KBM-7 (cell line): ENCODE measurements at places on chromosomes 16 and 17.

DNA sequence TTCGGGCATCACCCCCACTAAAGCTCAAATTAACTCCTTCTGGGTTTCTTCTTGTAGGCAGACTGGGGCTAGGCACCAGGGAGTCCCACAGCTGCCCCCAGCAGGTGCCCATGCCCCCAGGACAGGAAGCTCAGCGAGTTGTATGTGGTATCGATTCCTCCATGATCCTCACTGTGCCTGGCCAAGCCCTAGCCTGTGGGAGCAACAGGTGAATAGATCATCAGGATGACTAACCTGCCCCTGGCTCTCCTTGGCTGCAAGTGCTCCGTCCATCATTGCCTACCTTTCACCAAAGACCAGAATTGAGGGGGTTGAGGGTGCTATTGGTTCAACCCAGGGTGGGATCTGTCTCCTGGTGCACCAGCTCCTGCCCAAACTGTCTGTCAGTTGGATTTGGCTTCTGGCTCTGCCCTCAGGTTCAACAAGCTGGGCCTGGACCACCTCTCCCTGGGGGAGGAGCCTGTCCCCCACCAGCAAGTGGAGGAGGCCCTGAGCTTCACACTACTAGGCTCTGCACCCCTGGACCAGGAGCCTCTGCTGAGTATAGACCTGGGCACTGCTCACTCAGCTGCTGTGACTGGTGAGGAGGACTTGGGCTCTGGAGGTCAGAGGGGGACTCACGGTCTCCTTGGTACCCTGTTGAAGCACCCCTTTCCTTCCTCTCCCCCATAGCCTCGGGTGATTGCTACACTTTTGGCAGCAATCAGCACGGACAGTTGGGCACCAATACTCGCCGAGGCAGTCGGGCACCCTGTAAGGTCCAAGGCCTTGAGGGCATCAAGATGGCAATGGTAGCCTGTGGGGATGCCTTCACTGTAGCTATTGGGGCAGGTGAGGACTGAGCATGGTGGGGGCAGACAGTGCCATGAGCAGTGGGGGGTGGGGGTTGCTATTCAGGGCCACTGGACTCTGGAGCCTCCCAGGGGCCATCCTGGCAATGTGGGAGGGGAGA, 3.1 kb upstream of the TRAF4 start:
- DNase-seq: no peak

DNA sequence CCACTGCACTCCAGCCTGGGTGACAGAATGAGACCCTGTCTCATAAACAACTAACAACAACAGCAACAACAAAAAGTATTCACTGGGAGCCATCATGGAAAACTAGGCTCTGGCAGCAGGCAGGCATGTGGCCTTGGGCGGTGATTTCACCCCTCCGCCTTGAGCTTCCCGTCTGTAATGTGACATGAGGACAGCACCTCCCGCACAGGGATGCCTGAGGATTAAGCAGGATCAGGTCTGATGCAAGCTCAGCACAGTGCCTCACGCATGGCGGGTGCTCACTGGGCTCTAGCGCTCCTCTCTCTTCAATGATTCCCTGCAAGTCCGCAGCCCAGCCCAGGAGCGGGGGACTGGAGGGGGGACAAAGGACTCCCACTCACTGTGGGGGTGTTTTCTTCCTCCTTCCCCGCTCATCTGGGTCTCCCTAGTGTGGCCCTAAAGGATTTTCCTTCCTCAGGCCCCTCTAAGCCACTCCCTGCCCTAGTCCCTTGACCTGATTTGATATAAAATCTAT, 2.8 kb downstream of the PLCD3 start:
- no peak for DNase-seq

DNA sequence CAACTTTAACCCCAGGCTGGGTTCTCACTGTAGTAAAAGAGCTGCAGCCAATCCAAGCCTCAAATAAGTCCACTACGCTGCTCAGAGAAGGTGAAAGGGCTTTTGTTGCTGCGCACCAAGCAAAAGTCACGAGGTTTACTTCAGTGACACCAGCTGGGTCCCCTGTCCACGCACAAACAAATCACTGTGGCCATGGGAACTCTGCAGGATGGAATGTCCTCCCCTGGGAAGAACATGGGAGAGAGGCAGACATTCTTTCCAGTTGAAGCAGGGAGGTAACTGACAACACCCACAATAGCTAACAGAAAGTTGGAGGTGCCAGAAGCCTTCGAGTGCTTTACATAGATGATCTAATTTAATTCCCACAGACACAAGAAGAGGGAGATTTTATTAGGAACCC, 181.9 kb downstream of the PMP22 start:
- no peak for DNase-seq

- no peak for DNase-seq
Observed at GRCh38 chr16:24463196-24463945, 76.0 kb upstream of the RBBP6 start.

DNA sequence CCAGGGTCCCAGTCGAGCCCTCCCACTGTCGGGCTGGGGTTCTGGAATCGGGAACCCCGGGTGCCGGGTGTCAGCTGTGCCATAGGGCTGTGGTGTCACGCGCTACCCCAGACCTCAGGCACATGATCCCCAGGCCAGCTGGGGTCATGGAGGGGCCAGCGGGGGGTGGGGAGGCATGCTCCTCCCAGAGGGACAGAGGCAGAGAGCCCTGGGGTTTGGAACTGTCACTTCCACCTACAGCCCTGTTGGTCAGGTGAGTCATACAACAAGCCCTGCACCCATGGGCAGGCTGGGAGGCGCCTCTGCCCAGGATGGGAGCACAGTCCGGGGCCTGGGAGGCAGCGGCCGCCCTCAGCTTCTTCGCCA, 63.0 kb downstream of the BAIAP2 start:
- DNase-seq: no peak

- no peak for DNase-seq
Observed at GRCh38 chr16:48212033-48212432, 32.1 kb upstream of the LONP2 start.

DNA sequence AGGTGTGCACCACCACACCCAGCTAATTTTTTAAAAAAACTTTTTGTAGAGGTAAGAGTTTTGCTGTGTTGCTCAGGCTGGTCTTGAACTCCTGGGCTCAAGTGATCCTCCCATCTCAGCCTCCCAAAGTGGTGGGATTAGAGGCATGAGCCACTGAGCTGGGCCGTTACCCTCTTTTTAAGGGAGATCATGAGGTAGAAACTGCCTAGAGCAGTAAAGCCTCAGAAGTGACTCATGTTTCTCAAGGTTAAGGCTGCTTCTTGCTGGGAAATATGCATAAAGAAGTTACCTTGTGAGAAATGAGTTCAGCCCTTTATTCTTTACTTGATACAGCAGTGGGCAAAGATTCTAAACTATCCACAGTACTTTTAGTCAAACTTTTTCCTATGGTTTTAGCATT, 38.2 kb downstream of the GRB2 start:
- DNase-seq: no peak

- DNase-seq: peak; percentile 46
Observed at GRCh38 chr17:62064791-62065563, at the start of gene MED13. TSS of gene MED13 (minus strand) at chr17:62065278. CDS start at chr17:62065205, 73 bp downstream.

DNA sequence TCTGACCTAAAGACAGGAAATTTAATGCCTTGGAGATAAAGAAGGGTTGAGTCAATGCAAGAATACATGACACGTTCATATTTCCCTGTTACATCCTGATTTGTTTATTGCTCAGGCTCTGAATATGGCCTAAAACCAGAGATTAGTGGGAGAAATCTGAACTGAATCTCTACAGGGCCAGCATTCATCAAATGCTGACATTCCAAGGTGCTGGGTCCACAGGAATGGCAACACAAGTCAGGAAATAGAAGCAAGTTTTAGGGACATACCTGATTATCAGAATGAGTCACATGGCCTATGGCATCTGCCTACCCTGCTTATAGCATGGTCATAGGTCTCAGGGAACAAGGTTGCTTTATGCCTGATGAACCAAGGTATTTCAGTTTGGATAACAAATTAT, 117.4 kb upstream of the CES5A start:
- DNase-seq: no peak

DNA sequence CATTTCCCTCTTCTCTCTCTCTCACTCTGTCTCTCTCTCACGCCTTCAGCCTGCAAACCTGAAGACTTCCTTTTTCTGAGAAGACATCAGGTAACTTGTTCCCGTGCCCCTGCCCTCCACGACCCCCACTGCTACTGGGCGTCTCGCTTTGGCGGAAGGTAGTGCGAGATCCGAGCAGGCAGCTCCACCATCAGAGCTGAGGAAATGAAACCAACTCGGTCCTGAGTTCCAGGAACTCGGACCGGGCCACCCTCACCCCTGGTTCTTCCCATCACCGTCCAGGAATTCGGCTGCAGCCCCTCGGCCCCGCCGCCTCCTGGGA, 585 bp downstream of the MLKL start:
- DNase-seq: no peak

- peak; percentile 37 for DNase-seq
Observed at GRCh38 chr17:8846768-8847211, 20.7 kb downstream of the PIK3R6 start.

DNA sequence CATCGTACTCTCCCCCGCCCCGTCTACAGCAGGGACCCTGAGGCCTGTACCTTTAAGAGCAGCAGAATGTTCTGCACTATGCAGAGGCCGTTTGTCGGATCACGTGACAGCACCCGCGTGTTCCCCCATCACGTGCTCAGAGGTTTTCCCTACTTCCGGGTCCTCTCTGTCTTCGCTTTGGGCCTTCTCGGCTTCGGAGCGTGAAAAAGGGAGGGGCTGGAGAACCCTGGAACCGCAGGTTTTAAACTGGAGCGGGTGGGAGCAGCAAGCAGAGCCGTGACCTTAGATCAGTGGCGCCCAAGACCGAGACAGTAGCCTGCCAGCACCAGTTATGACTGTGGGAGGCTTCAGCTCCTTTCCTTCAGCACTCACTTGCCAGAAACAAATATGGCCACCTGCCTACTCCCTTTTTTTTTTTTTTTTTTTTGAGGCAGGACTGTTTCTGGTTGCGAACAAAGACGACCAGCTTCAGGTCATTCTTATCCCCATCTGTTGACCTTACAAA, at the start of gene CLN3:
Gene CLN3, minus strand, starts transcription at position 105 of the 505 bp plus-strand sequence. CDS start 315 bp downstream, outside the sequence.
- peak; percentile 98 for DNase-seq

- no peak for DNase-seq
Observed at GRCh38 chr16:81012974-81013373, 6.0 kb downstream of the CENPN start.

DNA sequence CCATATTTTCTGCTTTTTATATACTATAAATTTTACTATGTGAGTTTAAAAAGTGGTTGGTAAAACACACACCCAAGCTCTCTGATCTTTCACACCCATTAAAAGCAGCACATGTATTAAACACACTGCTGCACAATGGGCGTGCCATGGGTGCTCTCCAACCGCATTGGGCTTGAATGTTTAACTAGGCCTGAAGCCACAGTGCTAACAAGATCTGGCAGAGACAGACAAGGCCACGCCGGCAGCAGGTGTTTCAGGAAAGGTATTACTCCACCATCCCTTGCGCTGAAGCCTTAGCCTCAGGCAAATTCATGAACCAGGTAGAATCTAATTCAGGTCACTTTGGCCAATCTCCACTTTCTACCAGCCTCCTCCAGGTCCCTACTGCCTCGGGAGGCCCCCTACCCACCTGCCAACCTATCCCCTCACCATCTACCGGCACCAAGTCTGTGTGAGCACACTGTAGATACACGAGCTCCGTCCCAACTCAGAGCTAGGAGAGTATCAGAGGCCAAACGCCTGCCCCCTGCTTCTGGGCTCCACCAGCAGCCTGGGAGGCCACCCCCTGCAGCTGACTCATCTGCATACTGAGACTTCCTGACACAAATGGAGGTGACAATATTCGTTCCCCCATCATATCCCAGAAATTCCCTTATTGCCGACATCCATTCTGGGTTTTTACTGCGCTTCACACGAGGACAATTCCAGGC, 95.0 kb downstream of the ADCY9 start:
- no peak for DNase-seq

- no peak for DNase-seq
Observed at GRCh38 chr17:20141198-20141972, 132.2 kb downstream of the SPECC1 start.

DNA sequence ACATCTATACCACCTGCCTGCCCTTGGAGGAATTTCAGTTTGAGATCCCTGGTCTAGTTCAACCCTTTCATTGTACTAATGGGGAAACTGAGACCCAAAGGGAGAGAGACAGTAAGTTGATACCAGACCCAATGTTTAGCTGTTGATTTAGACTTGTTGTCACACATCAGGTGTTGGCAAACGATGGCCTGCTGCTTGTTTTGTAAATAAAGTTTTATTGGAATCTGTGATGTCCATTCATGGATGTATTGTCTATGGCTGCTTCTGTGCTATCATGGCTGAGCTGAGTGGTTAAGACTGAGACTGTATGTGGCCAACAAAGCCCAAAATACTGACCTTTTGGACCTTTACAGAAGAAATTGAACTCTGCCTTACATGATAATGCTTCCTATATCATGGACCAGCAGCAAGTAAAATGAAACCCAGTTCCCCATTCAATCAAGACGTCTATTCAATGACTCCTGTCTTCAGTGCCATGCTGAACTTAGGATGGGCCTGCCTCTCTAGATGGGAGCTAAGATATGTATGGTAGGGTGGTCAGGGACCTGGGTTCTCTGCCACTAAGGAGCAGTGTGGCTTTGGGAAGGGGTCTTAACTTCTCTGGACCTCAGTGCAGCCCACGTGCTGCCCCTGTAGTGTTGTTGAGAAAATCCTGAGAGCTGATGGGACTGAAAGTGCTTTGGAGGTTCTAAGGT, 111.0 kb downstream of the IRX5 start:
- DNase-seq: no peak

DNA sequence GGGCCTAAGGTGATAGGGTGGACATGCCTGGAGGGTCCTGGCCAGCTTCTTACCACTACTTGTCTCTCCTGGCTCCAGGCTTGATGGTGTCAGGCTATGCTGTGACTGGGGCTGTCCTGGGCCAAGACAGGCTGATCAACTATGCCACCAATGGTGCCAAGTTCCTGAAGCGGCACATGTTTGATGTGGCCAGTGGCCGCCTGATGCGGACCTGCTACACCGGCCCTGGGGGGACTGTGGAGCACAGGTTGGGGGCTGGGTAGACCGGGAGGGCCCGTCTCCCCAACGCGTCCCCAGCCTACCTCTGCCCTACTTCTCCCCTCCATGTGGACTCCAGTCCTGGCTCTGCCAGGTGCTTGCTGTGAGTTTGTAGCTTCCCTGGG, 4.5 kb downstream of the SPATA20 start:
- DNase-seq: no peak

GRCh38 chr17:4394208-4395110, 28.0 kb upstream of the UBE2G1 start:
- DNase-seq: no peak

DNA sequence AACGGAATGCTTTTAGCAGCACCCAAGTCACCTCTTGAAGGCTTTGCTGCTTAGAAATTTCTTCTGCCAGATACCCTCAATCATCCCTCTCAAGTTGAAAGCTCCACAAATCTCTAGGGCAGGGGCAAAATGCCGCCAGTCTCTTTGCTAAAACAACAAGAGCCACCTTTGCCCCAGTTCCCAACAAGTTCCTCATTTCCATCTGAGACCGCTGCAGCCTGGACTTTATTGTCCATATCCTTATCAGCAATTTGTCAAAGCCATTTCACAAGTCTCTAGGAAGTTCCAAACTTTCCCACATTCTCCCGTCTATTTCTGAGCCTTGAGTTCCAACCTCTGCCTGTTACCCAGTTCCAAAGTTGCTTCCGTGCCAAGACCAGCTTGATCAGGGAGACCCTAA, 27.4 kb downstream of the TMC6 start:
- DNase-seq: peak; percentile 27
